Epithelial cell of proximal tubule (primary cell): ENCODE measurements at places on chromosomes 4 and X. TPM values are rescaled to one million over a fixed set of nuclear protein-coding genes. Genes with fewer than 3 reads are reported as not detected.

DNA sequence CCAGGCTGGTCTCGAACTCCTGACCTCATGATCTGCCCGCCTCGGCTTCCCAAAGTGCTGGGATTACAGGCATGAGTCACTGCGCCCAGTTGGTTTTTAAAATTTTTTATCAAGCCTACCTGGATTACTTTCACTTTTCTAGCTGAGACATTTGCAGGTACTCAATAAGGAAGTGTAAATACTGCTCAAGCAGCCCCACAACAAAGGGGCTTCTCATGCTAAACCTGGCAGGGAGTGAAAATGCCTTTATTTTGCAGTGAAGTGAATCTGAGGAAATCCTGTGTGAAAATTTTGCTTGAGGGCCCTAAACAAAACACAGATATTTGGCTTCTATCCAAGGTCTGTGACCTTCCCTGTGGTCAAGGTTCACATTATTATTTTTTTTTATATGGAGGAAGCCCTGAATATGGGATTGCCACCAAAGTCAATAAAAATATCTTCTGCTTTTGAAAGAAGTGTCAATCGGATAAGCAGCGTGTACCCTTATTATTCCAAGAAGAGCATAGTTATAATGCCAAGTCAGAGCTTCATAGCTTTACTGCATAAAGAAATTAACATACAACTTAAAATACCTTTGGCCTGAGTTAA, 481.0 kb downstream of the SH2D1A start:
- DNase-seq = no peak

DNA sequence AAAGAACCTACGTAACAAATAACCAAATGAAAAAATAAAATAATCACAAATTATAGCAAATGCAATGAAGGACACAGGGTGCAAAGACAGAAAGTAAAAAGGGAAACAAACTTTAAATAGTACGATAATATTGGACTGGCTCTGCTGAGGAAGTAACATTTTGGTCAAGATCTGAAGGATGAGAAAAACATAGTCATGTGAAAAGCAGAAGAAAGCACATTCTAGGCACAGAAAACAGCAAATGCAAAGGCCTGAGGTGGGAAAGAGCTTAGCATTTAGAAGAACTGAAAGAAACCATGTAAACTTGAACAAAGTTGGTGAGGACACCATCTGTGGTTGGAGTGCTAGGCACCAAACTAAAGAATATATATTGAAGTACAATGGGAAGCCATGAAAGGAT, 111.2 kb downstream of the PPP3CA start:
- DNase-seq = no peak

GRCh38 chrX:86830685-86831084, 682.4 kb downstream of the DACH2 start:
- DNase-seq = no peak

PNMA5 gene
- total RNA-seq = not detected in 2 replicates

GYG2 gene
- total RNA-seq = 0.75 and 1.0 TPM in 2 replicates

ERAS gene
- not detected in 2 replicates for total RNA-seq
